ENCODE measurements at places on chromosomes 3 and 15.

DNA sequence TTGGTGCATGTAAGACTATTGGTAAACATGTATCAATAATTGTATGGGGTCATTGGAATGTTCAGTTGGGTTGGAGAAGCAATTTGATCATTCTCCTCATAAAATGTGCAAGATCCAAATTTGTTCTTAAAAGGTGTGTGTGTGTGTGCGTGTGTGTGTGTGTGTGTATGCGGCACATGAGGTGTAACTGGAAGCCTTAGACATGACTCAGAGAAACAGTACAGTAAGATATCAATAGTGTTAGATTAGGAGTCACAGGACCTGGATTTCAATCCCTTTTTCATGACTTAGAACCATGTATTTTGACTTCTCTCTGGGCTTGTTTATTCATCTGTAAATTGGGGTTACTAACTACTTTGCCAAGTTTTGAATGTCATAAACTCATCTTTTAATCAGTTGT, 38.3 kb downstream of the RSRC1 start:
- no peak for DNase-seq

DNA sequence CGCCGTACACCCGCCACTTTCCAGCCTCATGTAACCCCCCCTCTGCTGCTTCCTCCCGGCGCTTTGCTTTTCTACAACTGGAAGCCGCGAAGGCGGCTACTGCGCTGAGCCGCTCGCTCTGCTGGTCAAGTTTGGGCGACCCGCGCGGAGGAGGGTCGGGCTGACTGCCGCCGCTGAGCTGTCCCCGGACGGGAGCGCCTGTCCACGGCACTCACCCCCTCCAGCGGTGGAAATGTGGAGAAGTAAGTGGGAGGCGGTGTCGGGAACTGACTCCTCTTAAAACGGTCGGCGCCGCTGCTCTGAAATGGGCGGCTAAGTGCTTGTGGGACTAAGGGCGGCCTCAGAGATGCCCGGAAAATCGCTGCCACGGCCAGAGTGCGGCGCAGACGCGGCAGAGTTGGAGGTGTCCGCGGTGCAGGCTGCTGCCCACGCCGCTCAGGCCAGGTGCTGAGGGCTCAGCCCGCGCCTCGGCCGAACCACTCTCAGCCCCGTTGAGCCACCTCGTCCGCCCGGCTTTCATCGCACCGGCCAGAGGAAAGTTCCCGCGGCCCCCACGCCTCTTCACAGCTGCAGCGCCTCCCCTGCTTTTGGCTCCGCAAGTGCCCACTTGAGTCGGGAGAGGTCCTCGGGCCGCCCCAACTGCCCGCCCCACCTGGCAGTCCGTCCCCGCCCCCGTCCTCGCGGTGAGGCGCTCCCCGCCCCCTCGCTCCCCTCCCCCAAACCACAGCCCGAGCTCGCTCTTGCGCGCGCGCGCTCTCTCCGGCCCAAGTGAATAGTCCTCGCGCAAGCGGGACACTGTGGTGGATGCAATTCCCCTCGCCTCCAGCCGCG, at the start of gene EPHA6:
TSS of gene EPHA6 (plus strand) at position 775 of the 831 bp plus-strand sequence.
- no peak for DNase-seq

GRCh38 chr3:125245521-125245920, 33.0 kb upstream of the SLC12A8 start:
- DNase-seq, result no peak

GRCh38 chr15:85463976-85464375, 83.6 kb downstream of the AKAP13 start:
- DNase-seq, result no peak

GRCh38 chr15:93278006-93278405, 189.0 kb upstream of the RGMA start:
- no peak for DNase-seq

DNA sequence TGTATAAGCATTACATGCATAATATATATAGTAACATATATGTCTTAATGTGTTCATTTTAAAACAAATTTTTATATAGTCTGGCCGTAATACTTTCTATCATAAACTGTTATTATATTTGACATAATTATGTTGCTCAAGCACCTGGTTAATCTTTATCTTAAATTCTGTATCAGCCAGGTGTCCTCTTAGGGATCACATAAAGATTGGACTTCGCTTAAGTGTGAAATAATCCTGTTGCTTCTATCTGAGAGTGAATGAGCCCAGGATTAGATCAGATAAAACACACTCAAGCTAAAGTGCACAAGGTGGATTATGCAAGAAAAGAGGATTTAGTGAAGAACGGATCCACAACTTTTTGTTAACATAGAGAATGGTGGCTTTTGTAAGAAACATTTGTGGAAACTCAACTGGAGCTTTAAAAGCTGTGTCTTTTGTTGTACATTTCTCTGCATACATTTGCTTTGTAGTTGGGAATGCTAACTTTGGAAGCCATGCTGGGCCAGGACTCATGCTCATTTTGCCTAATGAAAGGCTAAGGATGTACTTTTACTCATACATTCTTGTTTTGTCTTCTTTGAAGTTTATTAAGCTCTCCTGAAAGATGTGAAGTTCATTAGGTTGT, 437.8 kb downstream of the ZIC1 start:
- DNase-seq, result no peak

DNA sequence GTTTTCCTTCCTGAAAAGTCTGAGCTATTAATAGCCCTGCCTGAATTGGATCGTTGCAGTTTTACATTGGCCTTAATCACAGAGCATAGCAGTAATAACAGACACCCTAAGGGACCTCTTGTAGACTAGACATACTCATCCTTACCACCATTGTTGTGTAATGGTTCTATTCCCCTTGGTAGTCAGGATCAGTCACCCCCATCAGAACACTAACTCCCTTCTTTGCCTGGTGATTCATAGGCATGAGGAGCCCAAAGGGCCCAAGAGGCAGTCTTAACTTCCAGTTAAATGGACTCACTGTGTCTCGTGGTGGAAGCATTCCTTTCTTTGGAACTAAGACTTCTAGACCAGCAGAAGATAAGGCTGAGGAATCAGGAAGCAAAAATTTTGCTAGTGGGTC, 20.2 kb downstream of the CGGBP1 start:
- no peak for DNase-seq

DNA sequence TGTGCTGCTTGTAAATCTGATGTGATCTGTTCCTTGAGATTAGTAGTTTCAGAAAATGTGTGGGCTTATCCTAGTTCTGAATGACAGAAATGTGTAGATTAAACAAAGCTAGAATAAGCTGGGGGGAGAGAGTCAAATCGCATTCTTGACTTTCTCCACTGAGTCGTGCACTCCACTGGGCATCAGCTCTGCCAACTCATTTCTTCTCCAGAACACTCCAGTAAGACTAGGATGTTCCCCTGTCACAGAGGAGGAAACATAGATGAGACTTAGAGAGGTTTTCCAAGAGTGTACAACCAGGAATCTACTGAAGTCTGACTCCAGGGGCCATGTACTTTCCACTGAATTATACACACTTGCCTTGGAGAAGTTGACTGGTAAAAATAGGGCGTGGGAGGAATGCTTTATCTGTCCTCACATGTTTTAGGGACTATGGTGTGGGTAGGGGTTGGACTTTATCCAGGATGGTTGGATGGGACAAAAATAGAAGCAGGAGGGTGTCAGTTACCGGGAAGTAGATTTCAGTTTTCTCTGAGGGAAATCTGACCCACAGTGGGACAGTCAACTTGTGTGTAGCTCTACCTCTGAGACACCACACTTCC, 298.2 kb downstream of the UBE2E2 start:
- DNase-seq, result no peak

DNA sequence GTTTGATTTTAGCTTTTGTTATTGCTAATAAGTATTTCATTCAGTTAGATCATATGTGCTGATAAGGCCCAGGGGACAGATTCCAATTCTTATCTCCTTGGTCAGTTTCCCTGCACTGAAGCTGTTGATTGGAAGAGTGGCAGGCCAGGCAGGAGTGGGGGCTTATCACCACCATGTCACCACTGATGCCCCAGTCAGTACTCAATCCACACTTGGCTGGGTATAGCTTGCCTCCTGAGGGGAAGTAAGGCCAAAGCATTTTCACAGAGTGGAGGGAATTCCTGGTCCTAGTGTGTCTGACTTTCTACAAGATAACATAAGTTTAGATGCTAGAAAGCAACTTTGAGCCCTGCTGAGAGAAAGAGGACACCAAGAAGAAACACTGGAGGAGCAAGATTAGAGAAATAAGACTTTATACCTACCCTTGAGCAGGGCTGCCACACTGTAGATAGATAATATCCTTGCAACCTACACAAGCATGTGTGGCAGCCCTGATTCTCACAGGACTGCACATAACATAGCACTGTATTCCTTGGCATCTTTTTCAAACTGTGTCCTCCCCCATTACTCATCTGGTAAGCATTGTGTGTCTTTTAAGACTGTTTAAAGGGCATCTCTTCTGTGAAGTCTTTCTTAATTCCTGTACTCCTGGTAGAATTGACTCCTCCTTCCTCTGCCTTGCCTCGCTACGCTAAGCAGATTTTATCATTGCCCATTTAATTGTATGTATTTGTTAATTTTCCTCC, 24.3 kb downstream of the OXNAD1 start:
- DNase-seq, result no peak

DNA sequence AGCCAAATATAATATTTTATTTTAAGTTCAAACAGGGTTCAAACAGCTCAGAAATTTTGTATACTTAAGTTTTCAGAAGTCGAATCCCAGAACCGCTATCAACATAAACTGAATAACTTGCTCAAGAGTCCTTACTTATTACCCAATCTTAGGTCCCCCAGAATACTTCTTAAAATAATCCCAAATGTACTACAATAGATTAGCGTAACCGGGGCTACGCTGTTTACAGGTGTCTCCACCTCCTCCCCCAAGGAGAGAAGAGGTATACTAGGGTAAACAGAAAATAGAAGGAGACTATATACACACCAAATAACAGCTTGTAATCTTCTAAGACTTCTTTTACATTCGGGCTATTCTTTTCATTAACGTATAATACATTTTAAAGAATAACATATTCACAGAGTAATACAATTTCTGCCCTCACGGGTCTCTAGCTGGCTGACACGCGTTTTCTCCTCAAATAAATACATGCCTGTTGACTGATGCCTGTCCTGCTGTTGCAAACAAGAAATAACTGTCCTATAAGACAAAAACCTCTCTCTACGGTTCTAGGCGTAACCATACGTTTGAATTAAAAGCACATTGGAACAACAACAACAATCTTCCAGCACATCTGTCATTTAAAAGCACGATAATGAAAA, 1.3 kb downstream of the DENND4A start:
- no peak for DNase-seq

DNA sequence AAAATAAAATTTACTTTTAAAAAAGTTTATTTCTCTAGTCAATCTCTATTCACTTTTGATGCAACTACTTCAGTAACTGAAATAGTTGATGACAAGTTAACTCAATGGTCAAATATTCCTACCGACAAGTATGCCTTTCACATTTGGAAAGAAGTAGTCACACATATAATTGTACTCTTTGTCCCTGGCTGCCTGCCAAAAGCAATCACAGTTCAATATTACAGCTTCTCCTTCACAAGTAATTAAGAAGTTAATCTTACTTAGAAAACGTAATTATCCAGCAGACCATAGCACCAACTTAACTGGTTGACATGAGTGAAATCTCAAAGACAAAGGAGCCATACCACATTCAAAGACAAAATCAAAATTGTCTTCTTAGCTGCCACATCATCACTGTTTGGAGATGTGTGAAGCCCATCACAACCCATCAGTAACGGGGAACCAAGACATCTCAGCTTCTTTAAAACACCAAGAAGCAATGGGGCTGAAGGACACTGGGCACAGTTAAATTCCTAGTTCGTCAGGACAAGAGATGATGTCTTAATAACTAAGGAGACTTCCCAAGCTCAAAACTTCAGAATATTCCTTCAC, 86.1 kb downstream of the PLCH1 start:
- no peak for DNase-seq
